ENCODE measurements at places on chromosomes 2 and 18.
A peak's percentile ranks its signal among the peaks of the same experiment; 100 is the strongest.

GRCh38 chr18:10072671-10073175, 158.9 kb downstream of the VAPA start:
- no peak overlapping the region for H3K27ac ChIP-seq
- no peaks in the 10 kb centered on the region for H3K27me3 ChIP-seq
- no peaks in the 10 kb centered on the region for H3K36me3 ChIP-seq
- H3K4me3 ChIP-seq: no peak overlapping the region

GRCh38 chr2:2875296-2875695, 502.3 kb downstream of the EIPR1 start:
- H3K27me3 ChIP-seq: no peaks in the 10 kb centered on the region
- no peak overlapping the region for H3K27ac ChIP-seq
- no peaks in the 10 kb centered on the region for H3K36me3 ChIP-seq
- DNase-seq: no peak
- H3K4me1 ChIP-seq: no peaks in the 10 kb centered on the region

DNA sequence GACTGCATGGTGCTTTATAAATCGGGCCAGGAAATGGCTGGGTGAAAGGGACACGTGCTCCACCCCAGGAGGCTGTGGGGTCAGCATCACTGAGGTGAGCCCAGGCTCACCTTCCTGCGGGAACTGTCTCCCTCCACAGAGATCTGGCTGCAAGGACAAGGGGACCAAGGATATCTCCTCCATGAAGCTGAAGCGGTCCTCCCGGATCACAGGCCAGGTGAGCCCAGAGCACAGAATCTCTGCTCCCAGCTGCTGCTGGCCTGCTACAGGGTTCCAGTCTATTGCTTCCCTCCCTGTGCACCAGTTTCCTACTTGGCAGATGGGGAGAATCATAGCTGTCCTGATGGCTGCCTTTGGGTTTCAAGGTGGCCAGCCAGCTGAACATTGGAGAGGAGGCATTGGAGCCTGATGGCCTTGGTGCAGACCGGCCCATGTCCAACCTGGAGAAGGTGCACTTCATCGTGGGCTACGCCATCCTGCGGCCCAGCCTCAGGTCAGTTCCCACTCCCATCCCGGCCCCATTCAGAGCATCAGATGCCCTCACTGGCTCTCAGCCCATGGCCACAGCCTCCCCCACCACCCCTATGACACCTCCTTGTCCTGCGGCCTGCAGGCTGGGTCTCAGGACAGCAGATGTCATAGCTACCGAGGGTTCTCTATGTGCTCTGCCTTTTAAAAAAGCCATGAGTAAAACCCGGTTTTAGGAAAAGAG, 33.7 kb upstream of the GPR17 start:
- no peak overlapping the region for H3K27ac ChIP-seq
- H3K4me3 ChIP-seq: no peak overlapping the region
- no peaks in the 10 kb centered on the region for H3K4me1 ChIP-seq
- DNase-seq: no peak
- H3K36me3 ChIP-seq: no peaks in the 10 kb centered on the region

DNA sequence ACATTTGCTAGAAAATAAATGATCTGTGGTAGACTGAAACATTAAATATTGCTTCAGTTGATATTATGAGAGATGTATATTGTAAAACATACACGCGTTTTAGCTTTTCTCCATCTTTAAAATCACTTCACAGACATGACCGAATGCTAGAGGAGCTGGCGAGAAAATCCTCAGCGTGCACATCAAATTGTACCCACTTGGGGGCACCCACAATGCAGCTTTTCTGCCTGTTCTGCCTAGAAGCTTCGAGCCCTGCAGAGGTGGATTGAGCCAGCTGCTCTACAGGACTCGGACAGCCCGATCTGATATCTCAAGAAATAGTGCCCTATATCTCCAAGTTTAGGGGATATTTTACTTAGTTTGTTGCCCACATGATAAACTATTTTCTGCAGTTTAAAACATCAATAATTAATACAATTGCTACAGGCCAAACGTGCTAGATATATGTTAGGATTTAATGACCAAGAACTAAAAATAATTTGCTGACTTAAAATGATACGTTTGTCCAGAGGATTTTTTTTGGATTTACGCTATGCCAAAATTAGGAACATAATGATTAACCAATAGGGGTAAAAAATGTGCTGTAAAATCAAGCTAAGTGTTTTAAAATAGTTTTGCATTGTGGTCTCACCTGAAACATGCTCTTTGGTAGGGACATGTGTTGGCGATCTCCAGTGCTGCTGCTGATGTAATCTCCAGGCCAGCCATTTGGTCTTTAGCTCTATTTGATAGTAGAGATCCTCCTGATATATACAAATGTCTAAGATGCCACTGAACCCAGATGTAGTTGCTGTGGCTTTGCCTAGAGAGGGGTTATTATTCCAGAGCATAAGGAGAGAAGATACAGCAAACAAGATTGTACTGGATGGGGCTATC, 22.3 kb upstream of the ATP5MC3 start:
- no peaks in the 10 kb centered on the region for H3K4me1 ChIP-seq
- no peak overlapping the region for H3K27ac ChIP-seq
- DNase-seq: peak; percentile 86
- no peak overlapping the region for H3K4me3 ChIP-seq

GRCh38 chr2:70181363-70181956, 9.4 kb downstream of the C2orf42 start:
- H3K36me3 ChIP-seq: no peaks in the 10 kb centered on the region
- H3K4me1 ChIP-seq: no peaks in the 10 kb centered on the region
- H3K4me3 ChIP-seq: no peak overlapping the region

- H3K4me1 ChIP-seq: no peaks in the 10 kb centered on the region
- H3K4me3 ChIP-seq: no peak overlapping the region
- no peak overlapping the region for H3K27ac ChIP-seq
These were observed 216.4 kb downstream of the LPIN1 start for GRCh38 chr2:11962707-11963328.

DNA sequence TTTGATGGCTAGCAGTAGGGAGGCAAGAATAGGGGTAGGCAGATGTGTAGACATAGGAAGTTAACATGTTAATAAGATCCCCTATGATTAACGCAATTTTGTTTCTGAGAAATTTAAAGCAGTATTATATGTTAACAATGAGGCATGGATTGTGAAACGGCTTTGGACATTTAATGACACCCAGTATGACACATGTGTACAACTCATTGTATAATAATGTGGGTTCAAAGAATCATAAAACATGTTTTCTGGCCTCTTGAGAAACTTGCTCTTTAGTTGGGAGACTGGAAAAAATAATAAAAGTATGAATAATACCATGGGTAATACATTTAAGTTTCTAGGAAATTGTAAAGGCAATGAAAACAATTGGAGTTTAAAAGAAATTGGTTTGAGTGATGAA, 332.1 kb upstream of the CDH20 start:
- no peak for DNase-seq
- no peaks in the 10 kb centered on the region for H3K27me3 ChIP-seq
- H3K27ac ChIP-seq: no peak overlapping the region
- no peaks in the 10 kb centered on the region for H3K36me3 ChIP-seq

DNA sequence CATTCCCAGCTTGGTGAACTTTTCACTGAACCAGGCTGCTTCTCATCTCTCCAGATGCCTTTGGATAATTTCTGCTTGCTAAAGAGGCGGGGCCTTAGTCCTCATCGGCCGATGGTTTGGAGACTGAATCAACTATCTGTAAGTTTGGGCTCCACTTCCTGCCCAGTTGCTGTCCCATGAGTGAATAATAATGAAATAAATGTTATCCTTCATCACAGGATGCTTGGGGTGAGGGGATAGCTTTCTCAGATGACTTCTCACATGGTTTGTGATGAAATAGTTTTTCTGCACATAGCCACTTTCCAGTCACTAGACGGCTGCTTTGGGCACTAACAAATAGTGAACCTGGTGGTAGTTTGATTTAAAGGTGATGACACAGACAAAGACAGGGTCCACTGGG, 376.6 kb upstream of the TRIB2 start:
- no peak overlapping the region for H3K27ac ChIP-seq
- no peak overlapping the region for H3K4me3 ChIP-seq
- no peak for DNase-seq
- no peaks in the 10 kb centered on the region for H3K27me3 ChIP-seq
- H3K36me3 ChIP-seq: no peaks in the 10 kb centered on the region
- H3K4me1 ChIP-seq: no peaks in the 10 kb centered on the region

DNA sequence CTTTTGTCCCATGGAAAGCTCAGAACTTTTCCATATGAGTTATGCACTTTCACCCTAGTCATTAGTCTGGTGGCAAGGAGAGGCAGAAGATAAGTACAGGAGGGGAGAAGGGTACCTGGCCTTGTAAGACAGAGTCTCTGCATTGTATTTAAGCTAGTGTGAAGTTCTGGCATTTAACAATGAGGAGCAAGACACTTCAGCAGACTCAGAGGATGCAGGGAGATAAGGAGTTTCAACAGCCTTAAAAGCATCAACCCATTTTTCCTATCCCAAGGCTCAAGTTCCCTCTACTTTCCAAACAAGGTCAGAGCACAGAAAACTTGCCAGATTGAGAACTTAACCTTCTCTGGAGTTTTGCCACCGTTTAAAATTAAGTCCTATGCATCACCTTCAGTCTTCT, 348.2 kb upstream of the VRK2 start:
- no peaks in the 10 kb centered on the region for H3K27me3 ChIP-seq
- H3K36me3 ChIP-seq: no peaks in the 10 kb centered on the region
- no peak overlapping the region for H3K4me3 ChIP-seq
- no peak for DNase-seq
- H3K27ac ChIP-seq: no peak overlapping the region

DNA sequence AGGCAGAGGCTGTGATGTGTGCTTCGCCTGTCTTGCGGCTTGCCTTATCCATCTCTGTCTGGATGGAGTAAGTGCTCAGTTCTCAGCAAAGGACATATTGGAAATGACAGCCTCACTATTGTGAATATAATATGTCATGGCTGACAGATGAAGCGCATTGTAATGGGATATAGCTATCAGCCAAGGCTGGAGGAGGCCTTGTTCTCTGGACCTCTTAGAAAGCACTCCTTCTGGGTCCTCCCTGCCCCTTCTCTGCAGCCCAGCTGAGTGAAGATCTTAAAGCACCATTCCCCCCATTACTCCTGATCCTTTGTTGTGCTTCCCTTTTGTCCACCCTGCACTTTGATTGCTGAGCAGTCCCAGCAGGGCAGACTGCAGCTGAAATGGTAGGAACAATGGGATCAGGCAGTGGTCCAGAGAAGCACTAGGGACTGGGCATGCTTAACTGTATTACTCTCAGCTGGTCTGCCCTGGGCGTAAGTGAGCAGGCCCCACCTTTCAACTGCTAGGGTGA, 265.3 kb downstream of the SETBP1 start:
- peaks cover 28% of the 10 kb centered on the region for H3K4me1 ChIP-seq
- H3K27me3 ChIP-seq: no peaks in the 10 kb centered on the region
- no peak overlapping the region for H3K4me3 ChIP-seq
- H3K27ac ChIP-seq: no peak overlapping the region

- no peak for DNase-seq
- H3K27ac ChIP-seq: no peak overlapping the region
- no peaks in the 10 kb centered on the region for H3K27me3 ChIP-seq
- H3K36me3 ChIP-seq: no peaks in the 10 kb centered on the region
These were observed 81.5 kb downstream of the DPP4 start for GRCh38 chr2:161992531-161992930.

- no peaks in the 10 kb centered on the region for H3K27me3 ChIP-seq
- DNase-seq: no peak
- no peak overlapping the region for H3K4me3 ChIP-seq
- H3K36me3 ChIP-seq: no peaks in the 10 kb centered on the region
These were observed 9.5 kb downstream of the BIN1 start for GRCh38 chr2:127097471-127097765.

DNA sequence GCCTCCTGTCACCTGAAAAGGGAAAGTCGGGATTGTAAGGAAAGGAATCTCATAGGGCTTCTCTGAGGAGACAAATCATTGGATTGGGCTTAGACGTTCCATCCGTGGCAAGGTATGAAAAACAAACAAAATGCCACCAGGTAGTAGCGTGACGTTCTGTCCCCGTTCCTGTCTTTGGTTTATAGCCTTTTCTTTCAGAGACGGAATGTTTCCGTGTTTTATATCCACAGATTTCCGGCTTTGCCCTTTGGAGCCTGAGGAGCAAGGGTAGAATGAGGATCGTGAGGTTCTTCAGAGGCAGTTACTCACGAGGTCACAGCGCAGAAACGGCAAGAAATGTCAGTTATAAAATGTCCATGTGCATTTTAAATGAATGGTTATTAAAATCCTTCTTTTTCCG, 118.3 kb downstream of the TMEM18 start:
- H3K27ac ChIP-seq: no peak overlapping the region
- H3K36me3 ChIP-seq: no peaks in the 10 kb centered on the region
- H3K27me3 ChIP-seq: no peaks in the 10 kb centered on the region
- H3K4me3 ChIP-seq: no peak overlapping the region

DNA sequence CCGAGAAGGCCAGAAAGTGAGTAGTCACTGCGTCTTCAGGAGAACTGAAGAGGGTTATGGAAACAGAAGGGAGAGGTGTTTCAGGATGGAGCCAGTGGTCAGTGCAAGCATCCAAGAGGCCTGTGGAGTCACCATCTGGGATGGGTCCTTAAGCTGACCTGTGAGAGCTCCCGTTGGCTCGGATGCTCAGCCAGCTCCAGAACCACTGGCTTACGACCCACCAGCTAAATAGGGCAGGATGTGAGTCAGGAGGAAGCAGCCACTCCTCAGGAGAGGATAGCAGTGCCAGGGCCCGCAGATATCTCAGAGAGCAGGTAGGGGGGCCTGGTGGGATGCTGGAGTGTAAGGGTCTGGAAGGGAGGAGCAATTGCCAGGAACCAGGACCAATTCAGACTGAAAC, 63.1 kb upstream of the B3GNT7 start:
- no peaks in the 10 kb centered on the region for H3K36me3 ChIP-seq
- no peak overlapping the region for H3K4me3 ChIP-seq
- no peak for DNase-seq
- no peaks in the 10 kb centered on the region for H3K27me3 ChIP-seq

GRCh38 chr2:162710287-162710890, 128.2 kb downstream of the KCNH7 start:
- H3K36me3 ChIP-seq: no peaks in the 10 kb centered on the region
- H3K4me3 ChIP-seq: no peak overlapping the region
- H3K27me3 ChIP-seq: peaks cover 10% of the 10 kb centered on the region
- no peak for DNase-seq

- peak; percentile 95 for DNase-seq
- no peak overlapping the region for H3K4me3 ChIP-seq
- H3K4me1 ChIP-seq: no peaks in the 10 kb centered on the region
- H3K27ac ChIP-seq: no peak overlapping the region
- H3K36me3 ChIP-seq: no peaks in the 10 kb centered on the region
These were observed 40.4 kb downstream of the TMEM18 start for GRCh38 chr2:636641-637405.
